ENCODE measurements at places on chromosomes 6 and 20. TPM values are rescaled to one million over a fixed set of nuclear protein-coding genes. Genes with fewer than 3 reads are reported as not detected.

Gene HLA-G
- total RNA-seq: 11.8 TPM

Gene COL9A1
- not detected for total RNA-seq

Gene NRN1
- 4.4 TPM for total RNA-seq

Gene CTAGE9
- not detected for total RNA-seq

Gene NHLRC1
- 4.1 TPM for total RNA-seq

Gene CNBD2
- 2.2 TPM for total RNA-seq

Gene LTB
- not detected for total RNA-seq

Gene OPRL1
- 2.7 TPM for total RNA-seq

GRCh38 chr20:62860924-62861691 is 514 bp downstream of the TCFL5 start:
- DNase-seq: peak; percentile 91

- DNase-seq: no peak
These were observed 69.1 kb upstream of the FLRT3 start for GRCh38 chr20:14406495-14406894.

GRCh38 chr20:13671916-13672378 is 33.2 kb upstream of the TASP1 start:
- no peak for DNase-seq

DNA sequence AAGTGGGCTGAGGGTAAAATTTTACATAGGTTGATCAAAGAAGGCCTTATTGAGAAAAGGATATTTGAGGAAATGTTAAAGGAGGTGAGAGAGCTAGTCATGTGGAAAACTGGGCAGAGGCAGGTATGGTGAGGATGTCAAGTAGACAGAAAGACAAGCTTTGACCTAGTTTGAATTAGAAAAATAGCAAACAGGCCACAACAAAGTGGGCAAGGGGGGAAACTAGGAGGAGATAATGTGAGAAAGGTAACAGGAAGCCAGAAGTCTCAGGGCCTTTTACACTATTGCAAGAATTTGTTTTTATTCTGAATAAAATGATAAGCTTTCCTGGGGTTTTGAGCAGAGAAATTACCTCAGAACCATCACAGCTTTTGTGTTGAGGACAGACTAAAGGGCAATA is 115.7 kb downstream of the RWDD2A start:
- no peak for DNase-seq

DNA sequence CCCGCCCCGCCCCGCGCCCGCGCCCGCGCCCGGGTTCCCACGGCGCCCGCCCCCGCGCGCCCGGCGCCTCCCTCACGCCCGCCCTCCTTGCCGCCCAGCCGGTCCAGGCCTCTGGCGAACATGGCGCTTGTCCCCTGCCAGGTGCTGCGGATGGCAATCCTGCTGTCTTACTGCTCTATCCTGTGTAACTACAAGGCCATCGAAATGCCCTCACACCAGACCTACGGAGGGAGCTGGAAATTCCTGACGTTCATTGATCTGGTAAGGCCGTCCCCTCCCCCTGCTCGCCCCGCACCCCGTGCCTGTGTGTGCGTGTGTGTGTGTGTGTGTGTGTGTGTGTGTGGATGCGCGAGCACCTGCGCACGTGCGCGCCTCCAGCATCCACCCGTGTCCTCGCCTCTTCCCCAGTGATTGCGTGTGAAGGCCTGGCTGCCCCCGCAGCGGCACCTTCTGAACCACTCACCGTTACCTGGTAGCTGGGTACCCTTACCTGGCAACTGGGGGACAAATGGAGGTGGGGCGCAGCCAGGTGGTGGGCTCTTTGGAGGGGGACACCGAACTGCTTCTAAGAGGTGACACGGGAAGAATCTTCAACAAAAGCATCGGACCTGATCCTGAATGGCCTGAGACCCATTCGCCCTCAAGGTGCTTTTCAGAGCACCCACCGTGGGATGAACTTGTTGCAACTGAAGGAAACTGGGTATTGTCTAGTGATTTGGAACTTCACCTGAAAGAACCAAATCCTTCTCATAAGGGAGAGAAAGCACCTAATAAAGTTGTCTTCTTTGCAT is at the start of gene AIG1:
Gene AIG1, plus strand, starts transcription at position 84 of the 791 bp plus-strand sequence. Its CDS starts 37 bp downstream, at position 121.
- DNase-seq: peak; percentile 96

DNA sequence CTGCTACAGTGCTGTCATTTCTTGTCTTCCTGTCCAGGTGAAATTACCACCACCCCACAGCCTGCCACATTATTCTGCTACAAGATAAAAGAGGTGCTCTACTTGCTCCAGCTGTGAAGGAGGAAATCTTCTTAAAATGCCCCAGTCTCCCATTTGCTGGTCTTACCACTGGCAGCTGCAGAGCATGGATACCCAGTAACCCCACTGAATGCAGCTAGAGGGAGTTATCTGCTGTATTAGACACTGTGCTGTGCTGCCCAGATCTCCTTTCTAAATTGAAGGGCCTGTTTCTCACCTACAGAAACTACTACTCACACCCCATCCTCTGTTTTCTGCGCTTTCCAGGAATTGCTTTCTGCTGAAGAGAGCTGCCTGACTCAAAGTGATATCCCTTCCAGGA is 517.8 kb downstream of the PKHD1 start:
- no peak for DNase-seq

- DNase-seq: no peak
These were observed 67.0 kb upstream of the SMIM29 start for GRCh38 chr6:34315780-34316179.

DNA sequence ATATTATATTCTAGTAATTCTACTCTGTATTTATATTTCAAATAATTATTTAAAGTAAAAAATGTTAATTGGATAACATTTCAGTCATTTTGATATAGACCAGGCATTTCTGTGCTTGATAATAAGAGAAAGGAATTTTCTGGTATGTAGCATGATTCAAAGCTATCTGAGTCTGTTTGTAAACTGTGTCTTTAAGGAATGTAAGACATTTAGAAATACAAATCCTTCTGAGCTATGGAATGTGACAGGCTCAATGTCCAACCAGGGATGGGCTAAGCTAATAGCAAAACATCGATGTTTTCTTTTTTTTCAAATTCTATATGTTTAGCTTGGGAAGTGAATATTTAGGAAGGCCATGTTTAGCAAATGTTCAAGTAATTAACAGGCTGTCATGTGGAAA is 41.5 kb upstream of the FAM83B start:
- no peak for DNase-seq

GRCh38 chr20:36821964-36822437 is 48.4 kb upstream of the DSN1 start:
- no peak for DNase-seq

DNA sequence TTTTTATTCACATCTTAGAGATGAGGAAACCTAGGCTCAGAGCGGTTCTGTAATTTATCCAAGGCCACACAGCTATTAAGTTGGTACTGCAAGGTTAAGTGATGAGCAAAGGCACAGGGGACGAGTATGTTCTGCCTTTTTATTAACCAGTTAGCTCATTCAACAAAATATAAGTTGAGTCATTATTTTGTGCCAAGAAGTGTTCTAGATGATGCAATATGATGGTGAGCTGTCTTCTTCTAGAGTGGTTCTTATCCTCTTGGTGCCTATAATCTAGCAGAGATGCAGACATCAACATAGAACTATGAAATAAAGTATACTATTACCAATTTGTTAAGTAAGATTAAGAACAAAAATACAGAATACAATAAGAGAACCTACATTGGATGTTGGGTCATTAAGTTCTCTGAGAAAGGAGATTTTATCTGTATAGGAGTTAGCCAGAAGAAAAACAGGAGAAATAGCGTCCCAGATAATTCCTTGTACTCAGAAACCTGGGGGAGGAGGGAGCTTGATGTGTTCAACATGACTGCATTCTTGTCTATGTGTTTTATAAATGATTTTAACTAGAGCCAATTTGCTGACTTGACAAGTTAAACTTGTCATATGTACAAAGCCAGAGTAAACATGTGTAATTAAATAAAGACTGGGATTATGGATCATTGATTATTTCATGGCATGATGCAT is 122.3 kb downstream of the TBXT start:
- no peak for DNase-seq

- DNase-seq: no peak
These were observed 17.6 kb downstream of the HEBP2 start for GRCh38 chr6:138421608-138422007.

DNA sequence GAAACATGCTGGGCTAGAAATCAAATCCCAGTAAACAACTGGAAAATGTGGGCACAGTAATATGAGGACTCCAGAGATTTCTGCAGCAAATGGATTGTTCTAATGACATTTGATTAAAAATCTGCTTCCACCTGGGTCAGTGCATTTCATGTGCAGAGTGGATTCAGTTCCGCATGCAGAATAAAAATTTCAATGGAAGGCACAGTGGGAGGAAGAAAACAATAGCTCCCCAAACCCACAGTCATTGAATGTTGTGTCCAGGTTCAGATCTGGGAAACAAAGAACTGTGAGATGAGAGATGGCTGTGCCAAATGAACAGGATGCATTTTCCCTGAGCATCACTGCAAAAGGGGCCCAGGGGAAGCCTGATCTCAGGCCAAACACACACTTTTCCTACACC is 403.1 kb downstream of the BTBD9 start:
- DNase-seq: no peak

DNA sequence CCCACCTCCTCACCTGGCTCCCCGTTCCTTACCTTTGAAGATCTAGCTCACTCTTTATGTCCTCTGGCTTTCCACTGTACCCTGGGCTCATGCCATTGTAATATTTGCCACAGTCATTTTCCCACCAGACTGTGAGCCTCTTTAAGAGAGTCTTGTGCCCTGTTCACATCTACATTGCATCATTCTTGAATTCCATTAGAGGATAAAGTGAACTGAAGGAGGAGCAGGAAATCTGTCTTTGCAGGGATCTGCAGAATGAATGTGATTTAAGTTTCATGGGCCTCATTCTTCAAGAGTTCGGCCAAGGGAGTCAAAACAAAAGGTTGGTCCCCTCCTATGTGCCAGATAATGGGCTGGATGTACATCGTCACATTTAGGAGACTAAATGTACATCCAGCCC is 272.6 kb upstream of the CITED2 start:
- no peak for DNase-seq

GRCh38 chr20:23856736-23857135 is 22.8 kb downstream of the CST5 start:
- DNase-seq: no peak

- DNase-seq: no peak
These were observed 221.8 kb downstream of the FRK start for GRCh38 chr6:115838763-115839401.

DNA sequence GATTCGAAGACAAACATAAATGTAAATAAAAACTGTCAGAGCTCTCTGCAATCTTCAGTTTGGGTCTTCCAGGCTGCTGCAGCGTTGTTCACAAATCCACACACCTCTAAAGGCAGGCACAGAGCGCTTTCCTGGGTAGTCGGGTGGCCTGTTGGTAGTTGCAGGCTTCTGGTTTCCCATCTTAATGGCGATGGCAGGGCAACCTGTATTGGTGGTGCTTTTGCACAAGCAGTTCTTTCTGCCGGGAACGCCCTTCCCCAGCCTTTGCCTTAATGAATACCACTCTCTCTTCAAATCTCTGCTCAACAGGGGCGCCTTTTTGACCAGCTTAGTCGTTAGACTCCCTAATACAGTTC is 723 bp upstream of the IFT52 start:
- no peak for DNase-seq

- DNase-seq: no peak
These were observed 13.4 kb upstream of the SMIM8 start for GRCh38 chr6:87308970-87309369.

GRCh38 chr20:38405132-38405531 is 30.0 kb downstream of the SNHG17 start:
- DNase-seq: no peak

GRCh38 chr6:92777146-92777740 is 642.1 kb downstream of the EPHA7 start:
- DNase-seq: no peak
